Brain pericyte (primary cell): ENCODE measurements at places on chromosomes 1 and 21.

DNA sequence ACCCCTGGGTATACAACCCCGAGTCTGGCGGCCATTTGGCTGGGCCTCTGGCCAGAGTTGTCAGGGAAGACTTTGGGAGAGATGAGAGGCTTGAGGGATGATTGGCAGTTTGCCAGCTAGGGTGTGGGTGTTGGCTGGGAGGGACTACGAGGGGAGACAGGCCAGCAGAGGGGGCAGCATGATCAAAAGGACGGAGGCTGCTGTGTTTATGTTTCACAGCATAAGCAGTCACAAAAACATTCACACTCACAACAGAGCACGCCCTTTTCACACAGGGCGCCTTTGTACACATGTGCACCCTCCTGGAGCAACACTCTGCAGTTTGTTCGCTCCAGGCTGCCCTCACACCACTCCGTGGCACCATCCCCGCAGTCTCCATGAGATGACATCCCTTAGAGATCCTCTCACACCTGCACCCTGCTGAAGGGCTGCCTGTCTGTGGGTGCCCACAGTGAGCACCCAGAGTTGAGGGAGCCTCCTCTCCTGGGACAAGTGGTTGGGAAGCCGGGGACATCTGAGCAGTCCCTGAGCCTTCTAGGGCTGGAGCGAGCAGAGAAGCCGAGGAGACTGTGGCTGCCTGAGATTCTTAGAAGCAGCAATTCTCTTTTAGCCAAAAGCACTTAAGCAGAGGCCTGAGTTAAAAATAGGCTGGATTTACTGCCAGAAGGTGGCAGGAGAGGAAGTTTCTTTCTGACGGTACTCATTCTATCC, 15.4 kb downstream of the EFNA3 start:
- DNase-seq: no peak

GRCh38 chr1:71362076-71362475, 281.2 kb upstream of the ZRANB2 start:
- DNase-seq: no peak

- no peak for DNase-seq
Measured at GRCh38 chr1:10421637-10422036, 8.6 kb upstream of the CENPS start.

- DNase-seq: no peak
Measured at GRCh38 chr1:54919367-54920359, 32.7 kb upstream of the DHCR24 start.

- peak; percentile 21 for DNase-seq
Measured at GRCh38 chr1:35930593-35931445, at the start of gene AGO3. Gene AGO3 (plus strand): TSS chr1:35931105. CDS start chr1:35931427, 322 bp downstream.

DNA sequence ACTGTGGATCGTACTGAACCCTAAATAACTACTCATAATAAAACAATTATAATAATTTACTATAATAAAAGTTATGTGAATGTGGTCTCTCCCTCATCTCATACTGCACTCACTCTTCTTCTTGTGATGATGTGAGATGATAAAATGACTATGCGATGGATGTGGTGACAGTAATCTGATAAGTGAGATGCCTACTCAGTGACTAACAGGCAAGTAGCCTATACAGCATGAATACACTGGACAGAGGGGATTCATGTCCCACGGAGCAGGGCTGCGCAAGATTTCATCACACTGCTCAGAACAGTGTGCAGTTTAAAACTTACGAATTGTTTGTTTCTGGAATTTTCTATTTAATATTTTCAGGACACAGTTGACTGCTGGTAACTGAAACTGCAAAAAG, 304.0 kb downstream of the DUSP10 start:
- DNase-seq: no peak

- DNase-seq: no peak
Measured at GRCh38 chr1:43373066-43373940, 5.5 kb upstream of the ELOVL1 start.

DNA sequence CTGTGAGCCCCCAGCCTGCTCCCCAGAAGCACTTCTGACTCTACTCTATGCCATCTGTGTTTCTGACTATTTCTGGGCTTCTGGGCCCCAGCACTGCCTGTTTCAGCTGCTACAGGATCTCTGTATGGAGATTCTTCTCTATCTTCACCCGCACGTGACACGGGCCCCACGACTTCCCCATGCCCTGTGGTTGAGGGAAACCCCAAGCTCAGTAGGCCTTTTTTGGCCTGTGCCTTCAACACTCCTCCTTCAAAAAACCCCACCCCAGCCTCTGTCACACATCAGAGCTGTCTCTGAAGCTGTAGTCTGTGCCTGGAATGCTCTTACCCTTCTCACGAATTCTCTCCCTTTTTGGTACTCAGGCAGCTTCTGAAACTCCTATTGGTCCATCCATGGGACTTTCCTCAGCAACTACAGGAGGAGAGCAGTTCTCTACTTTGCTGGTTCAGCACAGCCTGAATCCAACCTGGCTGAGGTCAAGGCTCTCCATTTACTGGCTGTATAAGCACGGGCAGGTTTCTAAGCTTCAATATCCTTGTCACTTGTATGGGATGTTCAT, 2.0 kb upstream of the NID1 start:
- no peak for DNase-seq

- DNase-seq: no peak
Measured at GRCh38 chr1:2001773-2002411, 1.7 kb downstream of the CFAP74 start.

DNA sequence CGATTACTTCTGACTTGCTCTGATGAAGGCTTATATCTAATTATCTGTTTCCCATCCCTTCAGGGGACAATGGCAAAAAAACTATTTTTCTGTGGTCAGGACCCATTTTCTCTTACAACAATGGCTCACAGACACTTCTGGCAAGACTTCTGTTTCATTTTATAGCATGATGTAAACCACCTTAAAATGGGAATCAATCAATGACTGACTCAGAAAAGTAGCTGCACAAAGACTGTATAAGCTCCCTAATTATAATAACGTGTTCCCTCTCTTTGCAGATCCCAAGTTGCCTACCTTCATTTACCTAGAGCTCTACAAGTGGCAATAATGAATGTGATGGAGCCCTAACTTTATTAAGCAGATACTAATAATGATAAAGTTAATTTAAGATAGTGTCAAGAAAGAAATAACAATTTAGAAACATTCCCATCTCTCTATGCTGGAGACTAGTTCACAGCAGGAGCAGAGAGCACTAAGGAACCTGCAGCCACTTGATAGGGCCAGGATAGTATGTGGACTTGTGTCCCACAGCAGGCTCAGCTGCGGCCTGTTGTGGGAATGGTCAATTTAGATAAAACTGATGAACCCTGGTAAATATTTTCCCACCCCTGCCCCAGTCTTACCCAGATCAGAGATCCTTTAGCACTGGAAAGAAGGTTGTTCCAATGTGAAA, 538 bp downstream of the GBP2 start:
- DNase-seq: no peak

GRCh38 chr1:201602413-201603265, 63.7 kb downstream of the NAV1 start:
- DNase-seq: peak; percentile 37

DNA sequence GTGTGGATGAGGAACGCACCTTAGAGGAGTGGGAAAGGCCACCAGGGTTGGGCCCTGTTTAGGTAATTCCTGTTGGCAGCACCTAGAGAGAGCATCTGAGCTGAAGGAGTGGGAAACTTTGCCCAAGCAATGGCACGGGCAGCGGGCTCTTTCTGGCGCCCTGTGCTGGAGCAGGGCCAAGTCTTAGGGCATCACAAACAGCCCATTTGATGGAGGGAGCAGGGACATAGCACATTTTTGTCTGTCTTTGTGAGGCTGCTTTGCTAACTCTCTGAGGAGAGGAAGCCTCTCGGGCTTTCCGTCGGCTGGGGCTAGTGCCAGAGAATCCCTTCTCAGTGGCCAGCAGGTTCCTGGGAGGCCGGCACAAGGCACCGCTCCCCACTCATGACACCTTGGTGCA, 22.5 kb upstream of the CNTN2 start:
- no peak for DNase-seq

- no peak for DNase-seq
Measured at GRCh38 chr1:235986869-235987268, 78.0 kb downstream of the NID1 start.

- no peak for DNase-seq
Measured at GRCh38 chr1:48848035-48848434, 71.3 kb upstream of the BEND5 start.

GRCh38 chr1:223513309-223513708, 120.1 kb downstream of the CCDC185 start:
- no peak for DNase-seq

DNA sequence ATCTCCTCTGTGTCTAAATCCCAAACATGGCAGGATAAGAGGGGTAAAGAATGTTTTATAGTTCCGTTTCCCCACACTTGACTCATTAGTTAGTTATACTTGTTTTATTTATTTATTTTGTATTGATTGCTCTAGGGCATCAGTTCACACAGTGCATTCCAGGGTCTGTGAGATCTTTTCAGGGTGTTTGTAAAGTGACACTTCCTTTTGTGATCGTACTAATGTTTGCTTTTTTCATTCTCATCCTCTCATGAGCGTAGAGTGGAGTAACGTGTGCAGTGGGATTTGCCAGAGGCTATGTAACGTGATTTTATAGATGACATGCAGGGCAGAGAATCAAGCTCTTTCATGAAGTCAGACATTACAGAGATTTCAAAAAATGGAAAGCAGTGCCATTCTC, 103.2 kb downstream of the SCCPDH start:
- no peak for DNase-seq

DNA sequence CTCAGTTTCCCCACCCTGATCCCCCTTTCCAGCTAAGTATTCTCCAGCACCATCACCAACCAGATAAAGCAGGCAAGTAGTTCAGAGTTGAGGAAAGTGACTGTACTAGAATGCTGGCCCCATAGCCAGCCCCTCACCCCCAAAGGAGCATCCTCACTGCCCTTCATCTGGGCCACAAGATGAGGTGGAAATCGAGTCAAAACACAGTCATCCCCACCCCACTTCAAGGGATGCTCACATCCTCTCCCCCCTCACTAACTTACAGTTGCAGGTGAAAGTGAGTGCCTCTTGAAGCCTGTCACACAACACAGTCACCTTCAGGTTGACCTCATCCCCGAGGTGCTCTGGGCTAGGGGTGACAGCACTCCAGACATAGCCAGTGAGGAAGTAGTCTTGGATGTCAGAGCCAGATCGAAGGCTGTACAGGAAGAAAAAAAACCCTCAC, 30.4 kb downstream of the PIK3C2B start:
- no peak for DNase-seq

DNA sequence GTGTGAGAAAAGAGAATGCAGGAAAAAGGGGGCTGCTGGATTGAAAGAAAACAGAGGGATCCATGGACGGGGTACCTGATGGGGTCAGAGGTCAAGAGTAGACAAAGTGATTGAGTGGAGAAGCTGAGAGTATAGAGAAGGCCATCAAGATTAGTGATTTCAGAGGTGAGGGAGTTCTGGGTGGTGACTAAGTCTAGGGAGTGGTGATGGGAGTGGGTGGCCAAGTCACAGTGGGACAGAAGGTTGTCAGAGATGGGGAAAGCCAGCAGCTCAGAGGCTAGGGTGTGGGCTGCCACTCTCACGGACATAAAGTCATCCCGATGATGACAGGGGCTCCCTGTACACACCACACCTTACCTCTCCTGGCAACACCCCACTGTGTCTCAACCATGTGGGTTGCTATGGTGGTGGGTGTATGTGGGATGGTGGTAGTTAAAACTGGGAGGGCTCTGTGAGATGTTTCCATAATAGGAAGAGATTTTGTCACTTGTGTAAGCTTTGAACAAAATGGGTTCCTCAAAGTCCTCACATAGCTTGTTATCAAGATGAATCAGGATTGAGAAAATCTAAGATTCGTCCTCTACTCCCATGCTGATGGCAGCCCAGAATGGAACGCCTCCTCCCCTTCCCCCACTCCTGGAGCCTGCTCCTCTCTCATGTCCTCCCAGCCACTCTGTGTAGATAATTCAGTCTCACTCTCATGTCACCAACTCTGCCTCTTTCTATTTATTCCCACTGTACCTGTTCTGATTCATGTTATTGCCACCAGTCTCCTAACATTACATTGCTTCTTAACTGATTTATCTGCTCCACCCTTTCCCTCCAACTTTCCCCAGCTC, 20.3 kb upstream of the CSF1 start:
- DNase-seq: no peak

GRCh38 chr1:113036639-113037321, 36.2 kb upstream of the LRIG2 start:
- DNase-seq: no peak

- no peak for DNase-seq
Measured at GRCh38 chr1:200139661-200140250, 112.2 kb downstream of the NR5A2 start.

- DNase-seq: no peak
Measured at GRCh38 chr1:36540056-36540455, 57.3 kb upstream of the CSF3R start.

DNA sequence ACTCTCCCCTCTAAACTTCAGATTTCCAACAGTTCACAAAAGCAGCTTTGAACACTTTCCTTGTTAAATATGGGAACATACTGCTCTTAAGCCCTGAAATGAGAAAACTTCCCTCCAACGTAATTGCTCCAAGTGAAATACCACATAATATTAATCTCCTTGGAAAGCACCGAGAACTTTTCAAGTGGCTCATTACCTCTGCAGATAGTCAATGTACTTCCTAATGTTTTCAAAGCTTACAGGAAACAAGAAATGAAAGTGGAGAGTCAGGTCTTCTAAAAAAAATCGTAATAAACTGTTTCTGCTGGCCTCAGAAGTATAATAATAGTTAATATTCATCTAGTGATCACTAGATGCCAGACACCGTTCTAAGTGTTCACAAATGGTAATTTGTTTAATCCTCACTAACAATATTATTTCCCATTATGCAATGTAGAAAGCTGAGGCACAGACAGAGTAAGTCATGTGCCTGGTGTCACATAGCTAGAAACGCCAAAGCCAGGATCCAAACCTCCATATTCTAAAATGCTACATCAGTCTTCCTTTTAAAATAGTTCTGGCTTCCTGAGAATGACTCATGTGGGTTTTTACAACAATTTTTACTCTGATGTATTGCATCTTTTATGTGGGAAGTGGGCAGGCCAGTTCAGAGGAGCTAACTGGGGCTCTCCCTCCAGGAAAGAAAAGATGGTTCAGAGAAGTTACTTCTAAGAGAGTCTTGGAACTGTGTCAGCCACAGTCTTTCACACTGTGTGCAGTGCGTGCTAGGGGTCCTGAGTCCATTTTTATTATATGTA, 177.2 kb downstream of the PLPPR4 start:
- no peak for DNase-seq

GRCh38 chr1:56188855-56189254, 390.5 kb downstream of the PLPP3 start:
- DNase-seq: no peak

- DNase-seq: no peak
Measured at GRCh38 chr1:227489572-227489971, 73.8 kb upstream of the ZNF678 start.

GRCh38 chr1:96049759-96050409, 671.7 kb upstream of the PTBP2 start:
- no peak for DNase-seq

GRCh38 chr1:3772715-3773571, at the start of gene SMIM1:
Gene SMIM1 (plus strand): TSS chr1:3772749. CDS start chr1:3775374, 2,625 bp downstream.
- DNase-seq: no peak

- DNase-seq: no peak
Measured at GRCh38 chr1:170395149-170395548, 136.8 kb upstream of the GORAB start.

GRCh38 chr1:112778137-112778536, 63.0 kb upstream of the PPM1J start:
- no peak for DNase-seq
